ENCODE measurements at places on chromosomes 6 and 20.
A peak's percentile ranks its signal among the peaks of the same experiment; 100 is the strongest.

GRCh38 chr6:106927531-106928398 is 46.8 kb downstream of the CD24 start:
- peak; percentile 6 for DNase-seq

GRCh38 chr6:138465007-138465645 is 34.2 kb downstream of the NHSL1 start:
- no peak for DNase-seq

- DNase-seq = no peak
Observed at GRCh38 chr6:113595911-113596376, 261.2 kb upstream of the MARCKS start.

DNA sequence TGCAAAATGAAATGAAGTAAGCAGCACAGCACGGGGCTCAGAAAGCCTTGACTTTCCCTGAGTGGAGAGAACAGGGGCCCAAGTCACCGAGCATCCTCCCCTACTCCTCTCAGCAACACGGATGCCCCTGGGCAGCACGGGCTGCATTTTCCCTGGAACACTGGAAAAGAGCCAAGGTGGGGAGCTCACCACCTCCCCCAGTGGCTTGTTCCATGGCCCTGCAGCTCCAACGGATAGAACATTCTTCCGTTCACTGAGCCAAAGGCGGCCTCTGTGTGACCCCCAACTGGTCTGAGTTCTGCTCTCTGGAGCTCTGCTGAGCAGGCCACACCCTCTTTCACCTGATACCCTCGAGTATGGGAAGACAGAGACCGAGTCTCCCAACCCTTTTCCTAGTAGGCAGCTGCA is 20.8 kb upstream of the EMILIN3 start:
- DNase-seq = no peak

- DNase-seq = no peak
Observed at GRCh38 chr6:82068721-82069120, 178.8 kb downstream of the IBTK start.

GRCh38 chr20:58630063-58630462 is 21.0 kb upstream of the STX16 start:
- no peak for DNase-seq

- no peak for DNase-seq
Observed at GRCh38 chr6:33684428-33684896, 27.0 kb downstream of the UQCC2 start.

GRCh38 chr6:81451787-81452186 is 300.7 kb downstream of the TENT5A start:
- no peak for DNase-seq

DNA sequence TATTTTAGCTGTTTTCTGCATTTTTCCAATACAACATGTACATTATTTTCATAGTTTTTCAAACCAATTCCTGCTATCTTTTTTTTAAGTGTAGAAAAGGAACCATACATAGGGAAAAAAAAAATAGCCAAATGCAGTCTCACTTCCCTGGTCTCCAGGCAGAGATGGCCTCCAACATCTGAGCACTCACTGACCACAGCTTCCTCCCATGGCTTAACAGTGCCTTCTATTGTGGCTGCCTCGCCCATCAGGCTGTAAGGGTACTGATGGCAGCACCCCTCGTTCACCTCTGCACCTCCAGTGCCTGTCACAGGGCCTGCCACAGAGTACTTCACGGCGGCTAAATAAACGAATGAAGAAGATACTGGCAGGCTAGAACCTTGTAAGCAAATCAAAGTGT is 591.1 kb downstream of the PTPRT start:
- DNase-seq = no peak

DNA sequence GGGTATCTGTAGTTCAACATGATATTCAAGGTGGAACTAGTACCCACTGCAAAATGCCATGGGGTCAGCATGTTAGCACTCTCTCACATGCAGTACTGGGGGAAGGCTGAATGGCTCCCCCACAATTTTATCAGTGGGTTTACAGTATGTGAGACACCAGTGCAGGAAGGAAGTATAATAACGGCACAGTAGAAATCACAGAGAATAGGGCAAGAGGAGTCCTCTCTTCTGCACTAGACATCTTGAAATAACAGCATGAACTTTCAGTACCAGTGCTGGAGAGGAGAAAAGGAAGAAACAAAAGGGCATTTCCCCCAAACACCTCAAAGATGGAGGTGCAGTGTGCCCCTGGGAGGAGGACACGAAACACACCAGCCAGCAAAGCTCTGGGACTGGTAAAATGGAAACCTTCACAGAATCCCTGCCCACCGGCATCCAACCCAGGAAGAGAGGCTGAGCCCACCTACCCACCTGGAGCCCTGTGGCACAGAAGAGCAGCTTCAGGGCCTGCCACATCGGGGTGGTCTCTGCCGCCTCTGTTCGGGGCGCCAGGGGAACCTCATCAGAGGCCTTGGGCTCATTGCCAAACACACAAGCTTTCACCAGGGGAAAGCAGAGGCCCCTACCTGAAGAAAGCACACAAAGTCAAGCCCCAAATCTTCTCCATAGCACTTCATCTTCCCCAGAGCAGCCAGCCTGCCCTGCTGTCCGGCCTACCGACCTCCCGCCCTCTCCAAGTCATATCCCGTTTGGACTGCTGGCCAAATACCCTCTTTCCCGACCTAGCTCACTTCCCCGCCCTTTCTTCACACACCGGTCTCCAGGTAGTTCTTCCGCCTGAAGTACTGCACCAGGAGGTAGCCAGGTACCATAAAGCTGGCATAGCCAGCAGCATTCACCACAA is 1.2 kb downstream of the SLC35B2 start:
- DNase-seq = no peak

GRCh38 chr6:73236144-73236750 is 11.0 kb upstream of the KHDC1L start:
- no peak for DNase-seq

DNA sequence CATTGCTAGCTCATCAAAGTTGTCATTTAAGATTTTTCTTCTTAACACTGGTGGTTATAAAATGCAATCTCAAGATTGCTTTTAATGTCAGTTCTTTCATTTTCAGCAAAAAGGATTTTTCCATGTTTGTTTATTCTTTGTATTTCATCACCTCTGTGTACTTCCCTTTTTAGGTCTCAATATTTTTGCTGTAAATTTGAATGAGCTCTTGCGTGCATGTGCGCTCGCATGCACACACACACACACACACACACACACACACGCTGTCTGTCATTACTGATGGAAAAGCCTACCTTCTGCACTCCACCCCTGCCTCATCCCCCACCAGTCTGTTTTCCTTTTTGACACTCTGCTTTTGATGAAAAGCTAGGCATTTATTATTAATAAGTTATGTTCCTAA is 85.3 kb upstream of the FYN start:
- DNase-seq = no peak

- DNase-seq = no peak
Observed at GRCh38 chr6:1662534-1662933, 52.8 kb downstream of the FOXC1 start.

DNA sequence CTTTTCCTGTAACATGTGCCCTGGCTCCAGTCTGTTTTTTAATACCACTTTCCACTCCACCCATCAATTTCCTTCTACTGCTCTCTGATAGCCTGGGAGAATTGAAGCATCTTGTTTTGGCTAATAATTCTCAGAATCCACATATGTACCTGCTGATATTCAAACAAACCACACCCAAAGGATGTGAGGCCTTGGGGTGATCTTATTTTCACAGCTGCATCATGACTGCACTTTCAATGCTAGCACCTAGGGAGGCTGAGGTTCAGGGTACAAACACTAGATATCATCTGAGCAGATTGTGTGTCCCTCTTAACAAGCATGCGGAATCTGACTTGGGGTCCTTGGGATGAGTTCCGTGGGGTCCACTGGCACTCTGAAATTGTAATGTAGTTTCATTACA is 12.7 kb downstream of the FNDC1 start:
- DNase-seq = no peak

DNA sequence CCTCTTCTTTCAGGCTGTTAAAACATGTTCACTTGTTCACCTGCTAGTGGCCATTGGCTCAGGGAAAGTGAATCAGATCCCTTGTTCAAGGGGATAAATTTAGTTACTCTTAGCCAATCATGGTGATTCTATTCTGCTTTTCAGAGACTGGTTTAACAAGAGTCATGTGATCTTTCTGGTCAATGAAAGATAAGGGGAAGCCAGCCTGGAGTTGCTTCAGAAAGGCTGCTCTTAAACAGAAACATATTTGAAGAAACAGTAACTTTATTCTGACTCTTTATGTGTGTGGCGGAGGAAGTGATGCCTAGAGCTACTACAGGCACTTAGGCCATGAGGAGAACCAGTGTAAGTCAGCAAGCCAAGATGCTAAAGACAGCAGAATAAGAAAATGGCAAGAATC is 28.1 kb upstream of the AHI1 start:
- DNase-seq = no peak

DNA sequence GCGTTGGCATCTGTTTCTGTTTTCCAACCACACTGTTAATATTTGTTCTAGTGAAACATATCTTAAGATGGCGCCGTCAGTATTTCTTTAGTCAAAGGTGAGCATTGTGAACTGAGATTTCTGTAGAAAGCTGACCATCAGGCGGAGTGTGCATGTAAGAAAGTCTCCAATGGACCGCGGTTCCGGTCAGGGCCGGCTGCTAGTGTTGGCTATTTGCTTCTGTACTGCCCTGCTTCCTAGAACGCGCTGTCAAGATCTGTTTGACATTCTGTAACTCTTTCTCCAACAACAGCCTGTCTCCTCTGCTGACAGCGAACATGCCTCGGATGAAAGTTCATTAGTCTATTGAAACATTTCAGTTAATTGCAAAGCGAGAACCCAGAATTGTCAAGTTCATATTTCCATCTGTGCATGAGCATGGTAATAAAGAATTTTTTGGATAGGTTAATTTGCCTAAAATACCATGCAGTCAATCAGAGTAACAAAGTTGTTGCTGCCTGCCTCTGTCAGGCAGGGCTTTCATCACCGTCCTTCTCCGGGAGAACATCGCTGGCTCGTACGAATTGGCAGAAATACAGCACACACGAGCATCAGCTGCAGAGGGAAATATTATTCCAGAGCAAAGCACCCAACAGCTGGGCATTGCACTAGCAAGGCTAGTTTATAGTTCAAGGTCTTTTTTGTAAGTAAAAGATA is 369.1 kb downstream of the CDH4 start:
- no peak for DNase-seq

DNA sequence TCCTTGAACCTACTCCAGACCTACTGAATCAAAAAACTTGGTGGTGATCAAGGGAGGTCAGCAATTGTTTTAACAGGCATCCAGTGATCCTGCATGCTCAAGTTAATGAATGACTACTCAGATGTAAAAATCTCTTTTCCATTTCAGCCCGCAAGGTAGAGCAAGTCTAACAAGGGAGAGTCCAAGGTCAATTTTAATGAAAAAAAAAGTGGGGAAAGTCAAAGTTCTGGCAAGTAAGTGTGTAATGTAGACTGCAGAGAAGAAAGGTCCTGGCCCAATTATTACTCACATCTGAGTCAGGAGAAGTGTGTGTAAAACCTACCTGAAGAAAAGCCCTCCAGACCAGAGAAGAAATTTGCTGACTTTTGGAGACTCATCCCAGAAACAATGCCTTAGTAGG is 193.5 kb downstream of the UBE3D start:
- no peak for DNase-seq

DNA sequence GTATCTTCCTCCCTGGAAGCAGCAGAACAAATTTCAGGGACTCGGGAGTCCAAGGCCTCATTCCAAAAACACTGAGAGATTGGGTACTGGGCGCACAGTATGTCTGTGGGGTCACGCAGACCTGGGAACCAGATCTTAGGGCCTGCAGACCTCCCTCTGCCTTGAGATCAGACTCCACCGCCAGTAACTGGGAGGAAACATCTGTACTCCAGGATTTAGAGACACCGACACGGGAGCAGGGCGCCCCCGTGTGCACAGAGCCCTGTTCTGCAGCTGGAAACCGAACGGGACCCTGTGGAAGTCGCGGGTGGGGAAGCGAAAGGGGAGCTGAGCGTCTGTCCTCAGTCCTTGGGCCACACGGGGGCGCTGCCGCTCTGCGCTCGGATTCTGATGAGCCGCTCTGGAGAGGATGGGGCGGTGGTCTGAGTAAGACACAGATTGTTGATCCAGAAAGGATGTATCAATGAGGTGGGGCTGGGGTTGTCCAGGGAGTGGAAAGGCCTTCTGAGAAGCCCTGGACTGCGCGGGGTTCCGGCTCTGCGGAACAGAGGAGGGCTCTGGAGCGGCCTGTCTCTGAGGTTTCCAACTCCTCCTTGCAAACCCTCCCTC is 35.7 kb upstream of the HLA-E start:
- DNase-seq = peak; percentile 84

DNA sequence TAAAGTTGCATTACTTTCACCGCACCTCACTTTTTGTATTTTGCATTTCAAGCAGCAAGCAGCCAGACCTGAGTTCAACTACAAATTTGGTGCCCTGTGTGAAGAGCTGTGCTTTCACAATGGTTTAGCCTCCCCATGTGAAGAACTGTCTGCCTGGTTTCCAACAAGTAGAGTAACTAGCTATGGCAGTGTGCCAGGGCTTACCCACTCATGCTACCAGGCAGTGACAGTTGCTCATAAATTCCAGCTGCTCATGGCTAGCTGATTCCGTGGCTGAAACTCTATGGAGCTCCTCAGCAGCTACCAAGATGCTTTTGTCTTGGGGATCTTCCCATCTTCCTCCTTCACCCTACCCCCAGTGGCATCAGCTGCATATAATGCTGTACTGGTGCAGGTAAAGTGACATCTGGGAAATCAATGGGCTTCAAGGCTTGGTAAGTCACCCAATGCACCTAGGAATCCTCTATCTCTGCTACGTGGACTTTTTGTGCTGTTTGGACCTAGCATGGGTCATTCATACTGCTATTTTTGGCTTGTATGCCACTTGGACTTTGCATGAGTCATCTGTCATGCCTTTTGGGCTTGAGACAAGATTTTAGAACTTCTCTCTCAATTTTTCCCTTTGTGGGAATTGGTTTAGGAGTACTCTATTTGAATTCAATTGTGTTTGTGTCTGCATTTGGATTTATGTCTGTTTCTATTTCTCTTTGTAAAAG is 176.5 kb upstream of the GJE1 start:
- DNase-seq = no peak

GRCh38 chr20:21450572-21450971 is 53.2 kb upstream of the NKX2-4 start:
- DNase-seq = no peak

- no peak for DNase-seq
Observed at GRCh38 chr6:109944448-109944847, 33.7 kb upstream of the GPR6 start.

DNA sequence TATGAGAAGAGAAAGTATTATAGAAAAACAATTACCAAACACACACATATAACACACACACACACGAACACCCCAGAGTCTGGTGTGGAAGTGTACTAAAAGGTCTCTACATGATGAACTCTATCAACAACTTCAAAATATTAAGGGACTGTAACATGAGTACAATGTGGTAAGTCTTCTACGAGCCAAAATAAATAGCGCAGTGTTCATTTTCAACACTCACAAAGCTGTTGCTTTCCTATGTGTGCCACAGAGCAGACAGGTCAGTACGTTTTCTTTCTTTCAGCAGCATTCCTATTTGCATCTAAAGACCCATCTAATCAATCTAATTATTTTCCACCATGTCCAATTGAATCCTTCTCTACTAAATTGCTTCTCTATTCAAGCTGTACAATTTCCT is 12.1 kb upstream of the CNKSR3 start:
- no peak for DNase-seq

All from naive thymus-derived CD8-positive, alpha-beta T cell (primary cell).